Chondrocyte (in vitro differentiated cells): ENCODE measurements at places on chromosomes 4 and X. TPM values are rescaled to one million over a fixed set of nuclear protein-coding genes. Genes with fewer than 3 reads are reported as not detected.
A peak's percentile ranks its signal among the peaks of the same experiment; 100 is the strongest.

GRCh38 chr4:46274717-46275116, 115.2 kb downstream of the GABRA2 start:
- no peak overlapping the region for H3K27ac ChIP-seq
- peaks cover 3% of the 10 kb centered on the region for H3K27me3 ChIP-seq
- no peak overlapping the region for H3K4me3 ChIP-seq
- no peaks in the 10 kb centered on the region for H3K4me1 ChIP-seq

DNA sequence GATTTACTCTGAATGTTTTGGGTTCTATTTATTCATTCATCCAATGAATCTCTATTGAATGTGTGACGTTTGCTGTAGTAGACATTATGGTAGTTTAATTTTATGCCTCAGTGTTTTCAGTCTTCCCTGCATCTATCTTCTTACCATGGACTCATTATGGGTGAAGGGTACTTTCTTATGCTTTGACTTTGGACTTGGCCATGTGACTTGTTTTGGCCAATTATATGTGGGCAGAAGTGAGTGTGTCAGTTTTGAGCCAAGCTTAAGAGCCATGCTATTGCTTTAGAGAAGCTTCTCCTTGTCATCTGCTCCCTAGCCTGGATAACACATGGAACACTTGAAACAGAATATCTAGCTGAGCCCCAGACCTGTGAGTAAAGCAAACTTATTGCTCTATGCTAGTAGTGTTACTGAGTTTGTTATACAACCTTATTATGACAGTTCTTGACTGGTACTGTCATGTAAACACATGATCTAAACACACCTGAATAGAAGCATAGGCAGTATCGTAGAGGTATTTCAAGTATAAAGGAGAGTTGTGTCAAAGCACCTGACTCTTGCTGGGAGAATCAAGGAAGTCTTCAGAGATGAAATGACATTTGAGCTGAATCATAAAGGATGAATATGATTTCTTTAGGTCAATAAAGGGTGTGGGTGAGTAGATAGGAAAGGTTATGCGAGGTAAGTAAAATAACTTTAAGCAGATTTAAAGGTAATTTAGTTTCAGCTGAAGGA, 128.4 kb downstream of the NAA11 start:
- no peak for DNase-seq
- H3K36me3 ChIP-seq: no peaks in the 10 kb centered on the region

DNA sequence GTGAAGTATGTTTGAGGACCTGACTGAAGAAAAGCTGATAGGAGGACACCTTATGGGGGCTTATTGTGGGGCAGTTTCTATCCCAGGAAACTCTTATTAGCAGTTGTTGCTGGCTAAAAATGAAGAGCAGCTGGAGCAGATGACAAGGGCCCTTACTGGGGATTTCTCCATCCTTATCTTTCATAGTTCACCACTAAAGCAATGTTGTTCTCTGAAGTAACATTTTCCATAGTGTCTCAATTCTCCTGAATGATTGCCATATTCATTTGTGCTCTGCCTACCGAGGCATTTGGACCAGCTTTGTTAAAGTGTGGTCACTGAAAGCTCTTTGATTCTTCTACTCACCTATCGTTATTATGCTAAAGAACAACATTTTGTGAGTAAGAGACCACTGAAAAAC, 7.7 kb downstream of the ENOX2 start:
- H3K4me1 ChIP-seq: peaks cover 41% of the 10 kb centered on the region
- no peak overlapping the region for H3K4me3 ChIP-seq
- no peak overlapping the region for H3K27ac ChIP-seq
- no peaks in the 10 kb centered on the region for H3K36me3 ChIP-seq
- H3K27me3 ChIP-seq: no peaks in the 10 kb centered on the region
- DNase-seq: no peak

GRCh38 chrX:50814701-50815100, 707 bp upstream of the SHROOM4 start:
- H3K27ac ChIP-seq: peak overlapping the region; percentile 94
- H3K4me1 ChIP-seq: peaks cover 28% of the 10 kb centered on the region
- no peaks in the 10 kb centered on the region for H3K27me3 ChIP-seq
- H3K4me3 ChIP-seq: peak overlapping the region; percentile 77

DNA sequence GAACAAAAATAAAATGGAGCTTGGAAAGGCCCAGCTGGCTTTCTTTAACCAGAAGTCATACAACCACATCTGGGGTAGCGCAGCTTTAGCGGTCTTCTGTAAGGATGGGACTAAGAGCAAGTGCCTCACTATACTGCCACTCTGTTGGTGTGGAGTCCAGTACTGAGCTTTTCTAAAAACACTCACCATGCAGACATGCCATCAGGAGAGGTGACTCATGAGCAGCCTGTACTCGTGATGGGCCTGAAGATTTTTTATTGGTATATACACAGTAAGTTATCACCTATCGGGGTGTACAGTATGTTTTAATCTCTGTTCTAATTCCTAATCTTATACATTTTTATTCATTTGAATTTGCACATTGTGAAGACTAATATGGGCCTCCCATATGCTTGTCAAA, 9.6 kb downstream of the PPP3CA start:
- no peak overlapping the region for H3K27ac ChIP-seq
- no peak for DNase-seq
- no peaks in the 10 kb centered on the region for H3K27me3 ChIP-seq
- peaks cover 19% of the 10 kb centered on the region for H3K4me1 ChIP-seq
- H3K36me3 ChIP-seq: no peaks in the 10 kb centered on the region

- no peaks in the 10 kb centered on the region for H3K4me1 ChIP-seq
- H3K27me3 ChIP-seq: peaks cover 7% of the 10 kb centered on the region
- H3K4me3 ChIP-seq: no peak overlapping the region
- H3K36me3 ChIP-seq: no peaks in the 10 kb centered on the region
- no peak overlapping the region for H3K27ac ChIP-seq
These were observed 64.8 kb upstream of the NR0B1 start for GRCh38 chrX:30373951-30374350.

DNA sequence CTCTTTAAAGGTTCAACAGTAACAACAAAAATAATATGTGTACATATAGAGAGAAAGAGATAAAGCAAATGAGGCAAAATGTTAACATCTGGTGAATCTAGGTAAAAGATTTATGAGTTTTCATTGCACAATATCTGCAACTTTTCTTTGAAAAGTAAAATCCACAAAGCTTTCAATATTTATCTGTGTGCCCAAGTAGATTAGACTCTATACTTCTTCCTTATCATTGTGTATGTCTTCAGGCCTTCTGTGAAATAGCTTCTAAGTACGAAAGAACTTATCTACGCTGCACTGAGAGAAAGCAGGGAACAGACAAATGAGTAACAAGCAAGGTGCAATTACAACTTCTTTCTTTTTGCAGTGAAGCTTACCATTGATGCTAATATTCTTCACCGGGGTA, 81.6 kb downstream of the NPNT start:
- H3K4me3 ChIP-seq: no peak overlapping the region
- H3K36me3 ChIP-seq: peaks cover 2% of the 10 kb centered on the region
- peaks cover 12% of the 10 kb centered on the region for H3K4me1 ChIP-seq
- peaks cover 2% of the 10 kb centered on the region for H3K27me3 ChIP-seq
- DNase-seq: no peak

- H3K4me1 ChIP-seq: peaks cover 9% of the 10 kb centered on the region
- no peak for DNase-seq
- H3K36me3 ChIP-seq: no peaks in the 10 kb centered on the region
- peak overlapping the region; percentile 91 for H3K4me3 ChIP-seq
- H3K27ac ChIP-seq: no peak overlapping the region
- H3K27me3 ChIP-seq: peaks cover 21% of the 10 kb centered on the region
These were observed 1.6 kb upstream of the ABLIM2 start for GRCh38 chr4:8160233-8160560.

DNA sequence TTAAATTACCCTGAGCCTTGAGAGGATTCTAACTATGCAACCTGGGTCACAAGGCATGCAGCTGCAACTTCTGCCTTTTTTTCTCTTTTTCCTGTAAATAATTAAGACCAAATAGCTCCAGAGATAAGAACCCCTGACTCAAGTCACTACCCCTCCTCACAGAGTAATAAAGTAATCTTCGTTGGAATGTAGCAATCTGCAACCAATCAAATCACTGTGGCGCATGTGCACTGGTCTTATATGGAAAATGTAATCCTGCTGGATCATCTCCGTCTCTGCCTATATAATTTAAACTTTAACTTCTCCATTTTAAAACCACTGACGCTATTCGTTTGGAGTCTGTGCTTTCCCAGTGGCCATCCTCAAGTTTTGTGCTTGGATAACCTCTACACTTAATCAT, 6.1 kb upstream of the EFHC2 start:
- no peaks in the 10 kb centered on the region for H3K36me3 ChIP-seq
- no peaks in the 10 kb centered on the region for H3K4me1 ChIP-seq
- H3K4me3 ChIP-seq: no peak overlapping the region

DNA sequence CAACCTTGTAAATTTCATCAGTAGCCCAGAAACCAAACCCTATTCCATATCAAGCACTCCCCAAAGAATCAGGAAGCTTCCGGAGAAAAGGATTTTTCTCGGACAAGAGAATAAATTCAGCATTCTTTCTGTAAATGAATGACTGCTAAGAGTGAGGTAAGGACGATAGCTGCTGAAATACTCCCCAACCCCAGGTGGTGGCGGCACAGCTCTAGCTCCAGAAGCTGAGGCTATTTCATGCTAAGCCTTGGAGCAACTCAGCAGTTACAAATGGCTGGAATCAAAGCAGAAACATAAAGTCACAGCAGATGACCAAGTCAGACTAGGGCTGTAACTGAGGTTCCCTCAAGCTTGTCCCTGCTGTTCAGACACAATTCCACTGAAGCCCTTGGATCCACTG, 13.9 kb upstream of the PCDH19 start:
- H3K4me1 ChIP-seq: no peaks in the 10 kb centered on the region
- no peaks in the 10 kb centered on the region for H3K36me3 ChIP-seq
- H3K27me3 ChIP-seq: peaks cover 1% of the 10 kb centered on the region
- H3K27ac ChIP-seq: no peak overlapping the region
- no peak overlapping the region for H3K4me3 ChIP-seq

DNA sequence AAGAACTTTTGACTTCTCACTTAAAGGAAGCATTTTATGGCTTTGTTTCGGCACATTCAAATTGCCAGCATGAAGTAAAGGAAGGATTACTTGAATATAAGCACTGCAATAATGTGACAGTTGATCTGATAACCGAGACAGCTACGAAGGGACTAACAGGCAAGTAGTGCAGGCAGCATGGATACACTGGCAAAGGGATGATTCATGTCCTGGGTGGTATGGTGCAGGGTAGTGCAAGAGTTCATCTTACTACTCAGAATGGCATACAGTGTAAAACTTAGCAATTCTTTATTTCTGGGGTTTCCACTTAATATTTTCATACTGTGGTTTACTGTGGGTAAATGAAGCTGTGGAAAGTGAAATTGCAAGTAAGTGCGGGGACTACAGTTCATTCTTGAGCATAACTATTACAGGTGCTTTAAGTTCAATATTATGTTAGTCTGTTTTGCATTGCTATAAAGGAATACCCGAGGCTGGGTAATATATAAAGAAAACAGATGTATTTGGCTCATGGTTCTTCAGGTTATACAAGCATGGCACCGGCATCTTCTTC, 611.8 kb downstream of the SPOCK3 start:
- peaks cover 23% of the 10 kb centered on the region for H3K27me3 ChIP-seq
- H3K36me3 ChIP-seq: no peaks in the 10 kb centered on the region
- no peaks in the 10 kb centered on the region for H3K4me1 ChIP-seq

GRCh38 chrX:70175338-70175737, 1.9 kb upstream of the DGAT2L6 start:
- H3K4me3 ChIP-seq: no peak overlapping the region
- no peak for DNase-seq
- H3K4me1 ChIP-seq: no peaks in the 10 kb centered on the region
- no peak overlapping the region for H3K27ac ChIP-seq
- H3K27me3 ChIP-seq: no peaks in the 10 kb centered on the region
- H3K36me3 ChIP-seq: no peaks in the 10 kb centered on the region

DNA sequence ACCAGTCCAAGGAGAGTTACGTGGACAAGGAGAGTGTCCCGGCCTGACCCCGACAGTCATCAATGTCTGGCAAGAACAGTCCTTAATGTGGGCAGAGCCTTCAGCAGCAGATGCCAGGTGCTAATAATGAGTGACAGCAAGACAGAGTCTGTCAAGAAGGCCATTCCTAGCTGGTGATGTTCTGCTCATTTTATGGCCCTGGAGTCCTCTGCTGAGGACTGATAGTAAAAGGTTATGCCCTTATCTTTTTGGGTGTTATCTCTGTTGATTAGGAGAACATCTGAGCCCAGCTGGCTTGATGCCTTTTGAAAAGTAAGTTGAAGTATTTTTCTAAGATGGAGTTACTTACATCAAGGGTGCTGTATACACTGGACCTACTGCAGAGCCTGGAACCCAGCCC, 67.3 kb downstream of the SLC34A2 start:
- H3K27me3 ChIP-seq: no peaks in the 10 kb centered on the region
- no peak overlapping the region for H3K4me3 ChIP-seq
- H3K27ac ChIP-seq: no peak overlapping the region
- no peaks in the 10 kb centered on the region for H3K4me1 ChIP-seq
- no peak for DNase-seq

DNA sequence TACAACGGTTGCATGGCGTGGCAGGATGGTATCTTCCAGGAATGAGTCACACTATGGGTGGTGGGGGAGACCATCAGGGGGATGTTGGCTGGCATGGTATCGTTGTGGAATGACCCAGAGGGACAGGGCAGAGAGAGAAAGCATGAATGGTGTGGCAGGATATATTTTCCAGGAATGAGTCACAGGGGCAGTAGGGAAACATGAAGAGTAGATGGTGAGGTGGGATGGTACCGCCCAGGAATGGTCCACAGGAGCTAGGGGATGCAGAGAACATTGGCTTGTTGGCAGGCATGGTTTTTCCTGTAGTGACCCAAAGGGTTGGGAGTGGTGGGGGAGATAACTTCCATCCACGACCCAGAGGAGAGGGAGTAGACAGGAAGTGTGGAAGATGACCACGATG, 62.4 kb downstream of the MAOA start:
- no peak overlapping the region for H3K4me3 ChIP-seq
- H3K27me3 ChIP-seq: no peaks in the 10 kb centered on the region
- peaks cover 2% of the 10 kb centered on the region for H3K36me3 ChIP-seq
- no peaks in the 10 kb centered on the region for H3K4me1 ChIP-seq

- H3K27ac ChIP-seq: no peak overlapping the region
- peaks cover 18% of the 10 kb centered on the region for H3K4me1 ChIP-seq
- H3K4me3 ChIP-seq: no peak overlapping the region
- H3K27me3 ChIP-seq: no peaks in the 10 kb centered on the region
These were observed 105.1 kb upstream of the MXRA5 start for GRCh38 chrX:3451571-3451970.

GRCh38 chr4:35900286-35901243, 343.7 kb downstream of the ARAP2 start:
- H3K27me3 ChIP-seq: peaks cover 2% of the 10 kb centered on the region
- DNase-seq: no peak
- no peak overlapping the region for H3K4me3 ChIP-seq
- H3K27ac ChIP-seq: no peak overlapping the region
- H3K36me3 ChIP-seq: no peaks in the 10 kb centered on the region

DNA sequence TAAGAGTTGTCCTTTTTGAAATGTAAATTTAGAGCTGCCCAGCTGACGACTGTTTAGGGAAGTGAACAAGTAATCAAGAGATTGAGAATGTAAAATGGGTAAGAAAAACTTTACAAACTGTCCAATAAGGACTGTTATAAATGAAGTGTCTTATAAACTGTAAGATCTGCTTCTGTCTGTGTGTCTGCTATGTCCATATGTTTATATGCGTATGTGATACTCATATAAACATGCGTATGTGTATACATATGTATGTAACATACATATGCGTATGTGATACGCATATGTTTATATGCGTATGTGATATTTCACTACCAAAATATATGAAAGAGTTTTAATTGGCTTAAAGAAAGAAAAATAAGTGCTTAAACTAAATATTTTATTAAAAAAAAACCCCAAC, 416.0 kb upstream of the GALNTL6 start:
- DNase-seq: no peak
- H3K36me3 ChIP-seq: no peaks in the 10 kb centered on the region
- H3K4me1 ChIP-seq: no peaks in the 10 kb centered on the region
- no peak overlapping the region for H3K4me3 ChIP-seq
- no peak overlapping the region for H3K27ac ChIP-seq

The FRMD7 gene
- 0.21 to 0.34 TPM (median 0.25 TPM) in 3 replicates for total RNA-seq

The GLUD2 gene
- total RNA-seq: 0.42 to 0.75 TPM (median 0.46 TPM) in 3 replicates

The RPL9 gene
- total RNA-seq: 809 to 831 TPM (median 822 TPM) in 3 replicates

The PTTG2 gene
- 0.45 TPM in 1 of 3 replicates, not detected in the others for total RNA-seq

The GPR119 gene
- not detected in 3 replicates for total RNA-seq

The SLC10A4 gene
- total RNA-seq: 0.18 TPM in 1 of 3 replicates, not detected in the others
